CD4-positive, CD25-positive, alpha-beta regulatory T cell (primary cell): ENCODE measurements at places on chromosomes 3 and 15.
A peak's percentile ranks its signal among the peaks of the same experiment; 100 is the strongest.

GRCh38 chr3:264394-265156 lies 68.0 kb downstream of the CHL1 start:
- DNase-seq: no peak

GRCh38 chr3:4722103-4722502 lies 229.0 kb downstream of the ITPR1 start:
- DNase-seq: no peak

- no peak for DNase-seq
Observed at GRCh38 chr3:153463895-153464294, 301.9 kb downstream of the RAP2B start.

- DNase-seq: no peak
Observed at GRCh38 chr15:70748281-70748747, 15.0 kb downstream of the UACA start.

GRCh38 chr15:74956648-74957475 lies at the start of gene RPP25:
Gene RPP25 (minus strand): TSS chr15:74956772. CDS start chr15:74956583, 189 bp downstream.
- peak; percentile 53 for DNase-seq

GRCh38 chr3:24709956-24710355 lies 215.3 kb upstream of the THRB start:
- DNase-seq: no peak

- no peak for DNase-seq
Observed at GRCh38 chr3:196688349-196688748, 23.7 kb downstream of the CEP19 start.

GRCh38 chr15:22872936-22873701 lies 34.7 kb downstream of the NIPA2 start:
- no peak for DNase-seq

- no peak for DNase-seq
Observed at GRCh38 chr15:69491038-69491505, 38.5 kb downstream of the RPLP1 start.

- no peak for DNase-seq
Observed at GRCh38 chr15:101525087-101525669, 35.7 kb upstream of the PCSK6 start.

GRCh38 chr3:112546216-112546759 lies 15.5 kb downstream of the ATG3 start:
- DNase-seq: no peak

DNA sequence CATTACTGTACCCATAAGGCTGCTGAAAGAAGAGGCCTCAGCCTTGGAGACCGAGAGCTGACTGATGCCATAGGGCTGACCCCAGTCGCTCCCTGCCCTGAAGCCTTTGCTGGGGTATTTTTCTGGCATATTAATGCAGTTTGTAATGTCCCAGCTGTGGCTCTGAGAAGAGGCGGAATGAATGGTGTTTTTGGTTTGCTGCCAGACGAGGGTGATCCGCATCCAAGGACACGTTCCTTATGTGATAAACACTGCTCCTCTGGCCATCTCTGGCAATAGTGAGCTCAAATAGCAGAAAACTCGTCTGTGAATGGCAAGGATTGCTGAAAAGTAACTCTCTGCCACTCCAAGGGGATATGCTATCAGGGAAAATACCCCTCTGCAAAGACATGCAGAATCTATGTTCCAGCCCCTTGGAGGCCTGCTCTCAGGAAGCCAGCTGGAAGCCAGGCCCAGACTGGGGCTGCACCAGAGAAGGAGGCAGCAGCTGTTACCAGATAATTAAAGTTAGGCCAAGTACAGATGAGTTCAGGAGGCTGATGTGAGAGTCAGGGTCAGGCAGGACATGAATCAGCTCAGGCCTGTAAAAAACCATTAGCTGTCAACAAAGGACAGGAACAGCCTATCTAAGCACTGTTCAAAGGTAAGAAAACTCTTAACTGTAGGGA lies 28.9 kb upstream of the KLHL6 start:
- no peak for DNase-seq

DNA sequence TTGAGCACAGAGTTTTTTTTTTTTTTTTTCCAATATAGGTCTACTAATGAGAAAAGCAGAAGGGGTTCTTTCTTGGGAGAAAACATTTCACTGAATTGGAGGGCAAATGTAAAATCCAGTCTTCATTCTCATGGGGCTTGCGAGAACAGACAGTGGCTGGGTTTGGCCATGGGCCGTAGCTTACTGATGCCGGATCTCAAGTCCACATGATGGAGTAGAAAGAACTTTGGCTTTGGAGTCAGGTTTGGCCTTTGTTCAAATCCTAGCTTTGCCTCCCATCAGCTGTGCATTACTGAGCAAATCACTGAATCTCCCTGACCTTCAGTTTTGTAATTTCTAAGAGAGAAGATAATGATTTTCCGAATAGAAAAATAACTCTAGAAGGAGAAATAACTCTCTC lies 59.7 kb downstream of the LMCD1 start:
- DNase-seq: no peak

DNA sequence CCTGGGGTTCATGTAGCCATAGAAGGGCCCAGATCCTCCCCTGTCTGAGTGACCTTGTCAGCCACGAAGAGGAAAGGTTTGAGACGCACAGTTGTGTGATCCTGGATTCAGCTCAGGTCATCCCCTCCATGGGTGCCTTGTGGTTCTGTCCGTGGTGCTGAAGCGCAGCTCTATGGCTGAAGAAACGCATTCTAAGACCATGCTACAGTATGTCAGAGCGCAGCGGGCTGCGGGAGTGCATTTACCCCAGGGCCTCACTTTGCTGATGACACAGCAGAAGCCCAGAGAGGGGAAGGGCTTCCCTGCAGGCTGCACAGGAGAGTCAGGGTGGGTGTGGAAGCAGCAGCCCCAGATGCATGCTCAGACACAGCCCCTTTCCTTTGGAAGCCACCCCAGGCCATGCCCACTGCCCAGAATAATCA lies 68.8 kb upstream of the IQSEC1 start:
- no peak for DNase-seq

DNA sequence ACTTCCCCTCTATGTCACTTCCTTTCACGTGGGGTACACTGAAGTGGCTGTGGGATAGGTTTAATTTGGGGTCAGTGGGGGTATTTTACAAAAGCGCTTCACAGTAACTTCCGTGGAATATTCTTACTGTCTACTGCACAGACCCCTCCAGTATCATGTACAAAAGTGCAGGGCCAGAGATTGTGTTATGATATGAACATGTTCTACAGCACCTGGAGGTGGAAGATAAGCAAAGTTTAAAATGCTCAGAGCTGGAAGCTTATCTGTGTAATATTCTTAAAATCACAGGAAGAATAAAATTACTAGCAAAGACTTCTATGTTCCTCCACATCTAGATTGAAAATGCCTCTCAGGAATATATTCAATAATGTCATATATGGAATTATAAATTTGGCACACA lies 84.1 kb upstream of the TRIM42 start:
- DNase-seq: no peak

GRCh38 chr15:92074101-92074500 lies 220.6 kb downstream of the SLCO3A1 start:
- no peak for DNase-seq
